Naive thymus-derived CD8-positive, alpha-beta T cell (primary cell): ENCODE measurements at places on chromosomes 6 and 20. TPM values are rescaled to one million over a fixed set of nuclear protein-coding genes. Genes with fewer than 3 reads are reported as not detected.

KIF25 gene
- not detected for polyA plus RNA-seq

AIF1 gene
- 145 TPM for polyA plus RNA-seq

RIPPLY2 gene
- polyA plus RNA-seq: not detected

SEL1L2 gene
- polyA plus RNA-seq: not detected

STX11 gene
- polyA plus RNA-seq: 8.0 TPM

NKAIN2 gene
- polyA plus RNA-seq: not detected

DCDC2 gene
- polyA plus RNA-seq: not detected

CAGE1 gene
- polyA plus RNA-seq: not detected

SYNCRIP gene
- polyA plus RNA-seq: 80.9 TPM

HMGCLL1 gene
- not detected for polyA plus RNA-seq

PRSS16 gene
- polyA plus RNA-seq: 0.57 TPM

KIF13A gene
- not detected for polyA plus RNA-seq

SLA2 gene
- 19.1 TPM for polyA plus RNA-seq

MKKS gene
- 26.1 TPM for polyA plus RNA-seq

CARMIL1 gene
- polyA plus RNA-seq: 1.9 TPM

SLC17A3 gene
- polyA plus RNA-seq: 0.35 TPM

DEFB124 gene
- not detected for polyA plus RNA-seq

GGTLC1 gene
- polyA plus RNA-seq: not detected

LY6G6D gene
- polyA plus RNA-seq: not detected

GRIK2 gene
- not detected for polyA plus RNA-seq

NFATC2 gene
- 23.8 TPM for polyA plus RNA-seq

TINAG gene
- not detected for polyA plus RNA-seq

ZNF334 gene
- not detected for polyA plus RNA-seq

HLA-DRB1 gene
- 127 TPM for polyA plus RNA-seq

CCN5 gene
- polyA plus RNA-seq: not detected

PRRT1 gene
- polyA plus RNA-seq: 3.6 TPM

ZSCAN23 gene
- polyA plus RNA-seq: 1.7 TPM

DYNLT2 gene
- 0.35 TPM for polyA plus RNA-seq

ZBTB24 gene
- 8.2 TPM for polyA plus RNA-seq

MRPS18B gene
- polyA plus RNA-seq: 119 TPM

DPPA5 gene
- not detected for polyA plus RNA-seq

OR2B6 gene
- polyA plus RNA-seq: not detected

XKR7 gene
- polyA plus RNA-seq: not detected

SLC35F1 gene
- not detected for polyA plus RNA-seq

LZTS3 gene
- 2.0 TPM for polyA plus RNA-seq

POM121L2 gene
- polyA plus RNA-seq: not detected

ANKRD6 gene
- polyA plus RNA-seq: 2.1 TPM

TMX4 gene
- polyA plus RNA-seq: 37.8 TPM

NQO2 gene
- polyA plus RNA-seq: 39.0 TPM

OR12D3 gene
- not detected for polyA plus RNA-seq

GPRC6A gene
- not detected for polyA plus RNA-seq

MPC1 gene
- polyA plus RNA-seq: 64.1 TPM

LPA gene
- polyA plus RNA-seq: not detected

PAK5 gene
- not detected for polyA plus RNA-seq

SEMG1 gene
- polyA plus RNA-seq: not detected

C6orf136 gene
- 5.6 TPM for polyA plus RNA-seq

C6orf52 gene
- polyA plus RNA-seq: 0.60 TPM

KCNS1 gene
- not detected for polyA plus RNA-seq

BYSL gene
- polyA plus RNA-seq: 3.5 TPM

DAAM2 gene
- polyA plus RNA-seq: not detected
